ENCODE measurements at places on chromosomes 13 and 19. TPM values are rescaled to one million over a fixed set of nuclear protein-coding genes. Genes with fewer than 3 reads are reported as not detected.

DNA sequence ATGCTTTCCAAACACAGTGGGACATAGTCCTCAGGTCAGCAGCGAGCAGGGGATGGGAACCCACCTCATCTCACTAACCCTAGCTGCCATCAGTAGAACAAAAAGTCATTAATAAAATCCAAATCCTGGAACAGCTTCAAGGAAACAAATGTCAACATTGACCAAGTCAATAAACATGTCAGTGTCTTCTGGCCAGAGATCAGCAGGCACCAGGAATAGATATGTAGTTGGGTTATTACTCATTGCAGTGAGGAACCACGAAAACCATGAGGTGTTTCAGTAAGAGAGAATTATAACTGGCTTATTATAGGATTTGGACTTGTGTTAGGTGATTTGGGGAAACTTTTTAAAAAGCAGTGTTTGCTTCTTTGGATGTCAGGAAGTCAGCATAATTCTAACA is 17.1 kb upstream of the CD33 start:
- no peak overlapping the region for H3K4me3 ChIP-seq
- H3K27me3 ChIP-seq, result no peaks in the 10 kb centered on the region
- H3K4me1 ChIP-seq, result no peaks in the 10 kb centered on the region
- H3K36me3 ChIP-seq, result no peaks in the 10 kb centered on the region
- DNase-seq, result peak; percentile 49
- H3K27ac ChIP-seq, result no peak overlapping the region

GRCh38 chr19:49851456-49852259 is 699 bp downstream of the PTOV1 start:
- H3K36me3 ChIP-seq, result no peaks in the 10 kb centered on the region
- no peaks in the 10 kb centered on the region for H3K4me1 ChIP-seq
- H3K27ac ChIP-seq, result peak overlapping the region; percentile 99
- no peak for DNase-seq

GRCh38 chr13:114279758-114280355 is 1.5 kb upstream of the UPF3A start:
- no peaks in the 10 kb centered on the region for H3K27me3 ChIP-seq
- H3K4me3 ChIP-seq, result no peak overlapping the region
- H3K27ac ChIP-seq, result peak overlapping the region; percentile 98
- no peak for DNase-seq
- H3K36me3 ChIP-seq, result no peaks in the 10 kb centered on the region

DNA sequence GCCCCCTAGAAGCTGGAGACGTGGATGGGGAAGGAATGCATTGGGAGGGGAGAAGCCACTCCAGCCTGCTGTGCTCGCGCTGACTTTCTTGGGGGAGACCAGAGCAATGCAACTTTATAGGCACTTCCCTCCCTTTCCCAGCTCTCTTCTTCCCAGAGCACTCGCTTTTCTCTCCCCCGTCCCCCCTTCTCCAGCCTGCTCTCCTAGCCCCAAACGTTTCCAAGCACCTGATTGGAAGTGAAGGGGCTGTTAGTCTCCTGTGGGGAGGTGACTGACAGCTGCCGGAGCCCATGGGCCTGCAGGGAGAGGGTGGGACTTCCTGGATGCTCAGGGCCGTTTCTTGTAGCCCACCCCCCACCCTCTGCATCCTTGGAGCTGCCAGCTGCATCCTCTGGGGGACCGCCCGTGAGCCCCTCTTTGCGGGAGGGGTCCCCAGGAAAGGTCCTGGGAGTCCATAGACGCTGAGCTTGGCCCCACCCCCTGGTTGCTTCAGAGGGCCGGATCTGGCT is 2.5 kb downstream of the HDGFL2 start:
- no peak for DNase-seq
- H3K27ac ChIP-seq, result no peak overlapping the region
- H3K36me3 ChIP-seq, result no peaks in the 10 kb centered on the region
- no peak overlapping the region for H3K4me3 ChIP-seq
- H3K27me3 ChIP-seq, result no peaks in the 10 kb centered on the region

DNA sequence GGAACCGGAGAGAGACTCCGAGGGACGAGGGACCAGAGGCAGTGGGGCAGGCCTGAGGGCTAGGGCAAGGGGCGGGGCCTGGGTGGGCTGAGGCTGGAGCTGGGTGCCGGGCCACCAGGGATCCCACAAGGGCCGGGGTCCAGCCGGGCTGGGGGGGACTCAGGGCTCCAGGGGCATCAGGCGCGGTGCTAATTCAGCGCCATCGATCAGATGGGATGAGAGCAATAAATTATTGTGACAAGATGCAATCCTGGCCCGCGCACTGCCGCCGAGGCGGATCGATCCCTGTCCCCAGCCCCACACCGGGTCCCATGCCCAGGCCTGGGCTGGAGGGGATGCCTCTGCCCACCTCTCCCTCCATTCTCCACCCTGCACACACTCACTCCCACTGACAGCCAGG is 5.7 kb downstream of the ERFL start:
- H3K4me3 ChIP-seq, result no peak overlapping the region
- H3K27ac ChIP-seq, result no peak overlapping the region

- H3K27ac ChIP-seq, result no peak overlapping the region
- no peaks in the 10 kb centered on the region for H3K36me3 ChIP-seq
- H3K27me3 ChIP-seq, result no peaks in the 10 kb centered on the region
- H3K4me3 ChIP-seq, result no peak overlapping the region
- DNase-seq, result no peak
Observed at GRCh38 chr13:41490371-41491015, 33.1 kb downstream of the RGCC start.

DNA sequence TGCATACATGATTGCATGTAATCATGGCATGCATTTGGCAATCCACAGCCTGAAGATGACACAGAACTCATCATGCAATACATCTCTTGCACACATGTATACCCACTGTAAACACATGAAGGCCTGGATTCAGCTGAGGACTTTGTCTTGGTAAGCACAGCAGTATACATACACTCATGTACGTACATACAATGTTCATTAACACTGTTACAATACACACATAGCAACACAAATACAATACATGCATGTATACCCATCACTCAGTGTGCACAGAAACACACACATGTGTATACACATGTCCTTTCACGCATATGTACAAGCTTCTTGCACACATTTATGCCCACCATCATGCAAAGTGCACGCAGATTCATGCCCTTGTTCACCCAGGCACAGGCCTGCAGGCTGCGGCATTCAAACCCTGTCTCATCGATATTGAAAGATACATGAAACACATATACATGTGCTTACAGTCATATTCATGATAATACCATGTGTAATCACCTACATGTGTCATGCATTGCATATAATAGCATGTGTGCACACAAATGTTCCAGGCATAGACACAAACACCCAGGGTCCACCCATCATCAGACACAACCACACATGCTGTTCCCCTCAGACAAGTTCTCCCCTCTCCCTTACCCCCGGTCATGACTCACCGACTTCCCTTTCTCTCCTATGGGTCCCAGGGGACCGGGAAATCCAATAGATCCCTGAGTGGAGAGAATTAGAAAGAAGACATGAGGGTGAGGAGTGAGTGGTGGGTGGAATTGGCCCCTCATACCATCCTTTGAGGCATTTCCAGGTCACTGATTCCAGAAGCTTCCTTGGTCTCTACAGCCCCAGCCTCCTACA is 28.7 kb downstream of the COL5A3 start:
- H3K36me3 ChIP-seq, result no peaks in the 10 kb centered on the region
- no peaks in the 10 kb centered on the region for H3K4me1 ChIP-seq
- H3K4me3 ChIP-seq, result no peak overlapping the region
- no peak for DNase-seq
- H3K27ac ChIP-seq, result no peak overlapping the region

The ALG5 gene
- total RNA-seq, result 41.3 TPM

The TJP3 gene
- total RNA-seq, result 17.8 TPM

Data from prostate gland (tissue), 2 donors.